ENCODE measurements at places on chromosomes 1 and 21. TPM values are rescaled to one million over a fixed set of nuclear protein-coding genes. Genes with fewer than 3 reads are reported as not detected.

MX2 gene
- total RNA-seq = 25.3 TPM

DNA sequence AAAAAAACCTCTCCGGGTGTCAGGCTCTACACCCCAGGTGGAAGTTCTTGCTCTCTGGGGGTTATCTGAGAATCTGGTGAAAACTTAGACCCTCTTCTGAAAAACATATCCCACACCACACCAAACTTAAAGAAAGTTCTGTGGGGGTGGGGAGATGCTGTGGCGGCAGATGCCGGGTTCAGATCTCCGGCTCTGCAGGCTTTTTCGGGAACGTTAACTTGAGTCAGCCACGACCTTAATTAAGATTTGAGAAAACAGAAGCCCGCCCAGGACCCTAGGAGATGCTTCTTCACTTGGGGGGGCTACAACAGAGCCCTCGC lies 2.3 kb downstream of the RCC2 start:
- H3K4me3 ChIP-seq = peak overlapping the region; percentile 76
- H3K27ac ChIP-seq = peak overlapping the region; percentile 69
- no peak for DNase-seq
- H3K4me1 ChIP-seq = peaks cover 54% of the 10 kb centered on the region

LRRC3 gene
- total RNA-seq = 2.8 TPM

CASZ1 gene
- total RNA-seq = 6.3 TPM

DNA sequence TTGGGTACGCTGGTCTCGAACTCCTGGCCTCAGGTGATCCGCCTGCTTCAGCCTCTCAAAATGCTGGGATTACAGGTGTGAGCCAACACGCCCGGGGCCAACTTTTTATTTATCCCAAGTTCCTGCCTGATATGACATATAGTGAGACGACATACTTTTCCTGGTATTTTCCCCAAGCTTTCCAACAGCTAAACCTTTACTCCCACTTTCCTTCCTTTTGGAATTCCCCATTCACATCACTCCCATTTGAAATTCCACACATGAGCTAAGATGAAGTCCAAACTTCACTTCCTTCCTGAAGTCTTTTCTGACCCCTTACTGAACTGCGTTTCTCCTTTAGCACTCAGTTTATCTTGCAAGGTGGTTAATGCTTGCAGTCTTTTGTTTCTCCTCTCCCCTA lies 64.1 kb downstream of the S1PR1 start:
- peaks cover 3% of the 10 kb centered on the region for H3K36me3 ChIP-seq
- peaks cover 43% of the 10 kb centered on the region for H3K4me1 ChIP-seq
- no peak overlapping the region for H3K27ac ChIP-seq
- no peak overlapping the region for H3K4me3 ChIP-seq

DNA sequence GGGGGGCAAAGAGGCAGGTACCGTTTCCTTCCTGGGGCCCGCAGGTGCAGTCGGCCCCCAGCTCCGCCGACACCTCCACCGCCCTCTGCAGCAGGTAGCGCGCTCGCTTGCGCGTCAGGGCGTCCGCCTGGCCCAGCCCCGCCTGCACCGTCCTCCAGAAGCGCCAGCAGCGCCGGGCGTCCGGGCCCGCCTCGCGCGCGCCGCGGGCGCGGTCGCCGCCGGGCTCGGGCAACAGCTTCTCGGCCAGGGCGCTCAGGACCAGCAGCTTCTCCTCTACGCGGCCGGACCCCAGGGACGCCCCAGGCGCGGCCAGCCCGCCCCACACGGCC lies 863 bp downstream of the TARBP1 start:
- peak overlapping the region; percentile 65 for H3K27ac ChIP-seq
- H3K4me1 ChIP-seq = peaks cover 44% of the 10 kb centered on the region
- peak overlapping the region; percentile 80 for H3K4me3 ChIP-seq
- peaks cover 13% of the 10 kb centered on the region for H3K27me3 ChIP-seq
- peak; percentile 79 for DNase-seq
- H3K36me3 ChIP-seq = no peaks in the 10 kb centered on the region

DNA sequence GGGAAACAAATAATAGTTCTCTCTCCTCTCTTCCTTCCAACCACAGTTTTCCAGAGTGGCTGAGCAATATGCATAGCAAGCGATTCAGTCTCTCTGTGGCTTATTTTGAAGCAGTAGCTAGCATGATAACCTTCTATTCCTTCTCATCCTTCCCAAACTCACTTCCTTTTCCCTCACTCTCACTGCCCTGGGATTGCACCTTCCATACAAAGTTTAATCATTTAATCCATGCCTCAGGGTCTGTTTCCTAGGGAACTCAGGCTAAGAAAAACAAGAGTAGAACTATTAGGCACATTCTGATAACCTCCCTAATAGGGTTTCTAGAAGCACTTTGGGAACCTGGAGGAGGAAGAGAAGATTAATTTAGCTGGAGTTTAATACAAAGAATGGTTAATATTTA lies 97.7 kb upstream of the S1PR1 start:
- no peaks in the 10 kb centered on the region for H3K27me3 ChIP-seq
- H3K36me3 ChIP-seq = no peaks in the 10 kb centered on the region
- peaks cover 53% of the 10 kb centered on the region for H3K4me1 ChIP-seq
- H3K27ac ChIP-seq = no peak overlapping the region

- peaks cover 3% of the 10 kb centered on the region for H3K36me3 ChIP-seq
- no peaks in the 10 kb centered on the region for H3K27me3 ChIP-seq
- H3K27ac ChIP-seq = peak overlapping the region; percentile 72
- H3K4me3 ChIP-seq = no peak overlapping the region
- no peak for DNase-seq
Observed at GRCh38 chr1:101278238-101278637, 41.4 kb downstream of the S1PR1 start.

DNA sequence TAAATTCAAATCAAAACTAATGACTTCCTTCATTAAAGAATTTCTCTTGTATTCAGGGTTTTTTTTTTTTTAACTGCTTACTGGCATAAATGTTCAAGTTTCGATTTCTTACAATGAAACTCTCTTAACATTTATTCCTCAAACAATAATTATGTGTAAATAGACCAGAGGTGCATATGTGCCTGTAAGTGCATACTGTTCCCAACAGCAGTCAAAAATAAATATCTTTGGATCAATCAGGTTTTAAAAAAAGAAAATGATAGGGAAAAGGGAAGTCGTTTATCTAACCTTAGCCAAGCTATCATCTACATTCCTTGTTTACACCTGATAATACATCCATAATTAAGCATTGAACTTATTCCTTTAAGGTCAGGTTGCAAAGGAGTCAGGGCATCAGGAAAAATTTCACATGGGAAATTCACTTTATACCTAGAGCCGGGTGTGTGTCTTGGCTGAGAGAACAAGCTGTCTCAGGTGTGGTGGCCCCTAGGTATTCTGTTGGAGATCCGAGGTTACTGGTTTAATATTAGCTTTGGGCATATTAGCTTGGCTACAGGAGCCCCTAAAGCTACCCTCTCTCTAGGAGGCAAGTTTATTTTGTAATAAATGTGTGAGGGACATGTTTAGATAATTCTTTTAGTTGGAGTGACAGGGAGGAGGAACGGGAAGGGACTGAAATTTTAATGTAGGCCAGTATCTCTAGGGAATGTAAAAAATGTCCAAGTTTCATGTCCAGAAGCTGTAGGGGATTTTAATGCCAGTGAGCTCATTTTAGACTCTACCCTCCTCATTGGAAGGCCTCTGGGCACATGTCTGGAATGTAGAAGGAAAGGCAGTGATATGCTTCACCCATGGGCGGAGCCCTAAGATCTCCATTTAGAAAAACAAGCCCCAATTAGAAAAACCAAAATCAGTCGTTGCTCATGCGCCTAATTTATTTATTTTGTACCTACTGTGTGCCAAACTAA lies 327.9 kb upstream of the PROX1 start:
- DNase-seq = no peak
- H3K4me3 ChIP-seq = no peak overlapping the region
- no peak overlapping the region for H3K27ac ChIP-seq

GRCh38 chr1:43653893-43654292 lies 3.9 kb downstream of the KDM4A start:
- no peaks in the 10 kb centered on the region for H3K27me3 ChIP-seq
- H3K4me3 ChIP-seq = no peak overlapping the region
- DNase-seq = no peak
- peaks cover 27% of the 10 kb centered on the region for H3K4me1 ChIP-seq
